ENCODE measurements at places on chromosomes 4 and X.

DNA sequence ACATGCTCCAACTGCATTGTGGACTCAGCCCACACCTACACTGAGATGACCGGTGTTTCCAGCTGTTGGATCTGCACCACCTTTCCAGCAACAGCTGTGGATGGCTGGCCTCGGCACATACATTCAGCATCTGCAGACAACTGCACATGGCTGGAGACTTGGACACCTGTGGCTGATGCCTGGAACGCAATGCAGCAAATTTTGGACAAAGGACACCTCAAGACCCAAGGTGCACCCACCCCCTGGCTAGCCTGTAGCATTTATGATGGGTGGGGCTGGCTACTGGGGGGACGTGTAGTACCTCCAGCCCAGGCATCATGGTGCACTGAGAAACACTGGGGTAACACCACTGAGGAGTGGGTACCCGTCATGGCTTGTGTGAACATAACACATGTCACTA lies 57.3 kb upstream of the CCDC149 start:
- no peak for DNase-seq

GRCh38 chrX:40097504-40098263 lies at the start of gene BCOR:
Gene BCOR (minus strand): TSS chrX:40097958. CDS start chrX:40077929, 20,029 bp downstream.
- DNase-seq: peak; percentile 83

DNA sequence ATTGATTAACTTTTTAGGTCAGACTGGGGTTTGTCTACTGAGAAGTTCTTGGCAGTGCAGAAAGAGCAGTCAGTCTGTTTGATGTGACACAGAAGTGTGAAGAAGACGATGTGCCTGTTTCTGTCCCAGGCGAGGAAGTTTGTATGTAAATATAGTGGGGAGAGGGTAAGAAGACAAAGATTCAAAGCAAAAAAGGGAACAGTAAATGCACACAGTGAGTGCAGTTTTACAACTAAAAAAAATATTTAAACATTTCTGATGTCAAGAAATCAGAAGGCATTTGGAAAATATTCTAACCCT lies 264.9 kb downstream of the RAPGEF2 start:
- DNase-seq: no peak

DNA sequence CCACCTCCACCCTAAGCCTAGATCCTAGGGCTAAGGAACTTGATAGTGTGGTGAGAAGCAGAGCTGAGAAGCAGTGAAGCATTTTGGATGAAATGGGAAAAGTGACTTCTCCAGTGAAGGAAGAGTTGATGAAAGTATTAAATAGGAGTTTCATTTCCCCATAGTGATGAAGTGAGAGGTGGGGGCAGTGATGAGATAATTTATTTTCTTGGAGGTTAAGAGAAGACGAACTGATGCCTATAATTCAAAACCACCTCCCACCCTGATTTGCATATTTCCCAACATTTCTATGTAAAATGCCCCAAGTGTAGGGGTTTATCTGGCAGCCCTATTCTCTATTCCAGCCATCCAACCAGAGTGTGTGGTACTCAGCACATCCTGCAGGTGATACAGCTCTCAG lies 6.3 kb downstream of the LONRF3 start:
- no peak for DNase-seq

DNA sequence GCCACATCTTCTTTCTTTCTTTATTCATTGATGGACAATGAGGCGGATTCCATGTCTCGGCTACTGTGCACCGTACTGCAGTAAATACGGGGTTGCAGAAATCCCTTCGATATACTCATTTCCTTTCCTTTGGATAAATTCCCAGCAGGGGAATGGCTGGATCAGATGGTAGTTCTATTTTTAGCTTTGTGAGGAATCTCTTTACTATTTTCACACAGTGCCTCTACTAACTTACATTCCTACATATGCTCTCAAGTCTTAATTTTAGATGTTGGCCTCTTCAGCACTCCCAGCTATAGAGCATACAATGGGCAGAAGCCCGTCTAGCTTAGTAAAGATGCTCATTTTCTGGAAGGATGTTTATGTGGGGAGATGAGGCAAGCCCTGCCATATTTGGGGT lies 317.4 kb downstream of the ASMT start:
- DNase-seq: no peak

DNA sequence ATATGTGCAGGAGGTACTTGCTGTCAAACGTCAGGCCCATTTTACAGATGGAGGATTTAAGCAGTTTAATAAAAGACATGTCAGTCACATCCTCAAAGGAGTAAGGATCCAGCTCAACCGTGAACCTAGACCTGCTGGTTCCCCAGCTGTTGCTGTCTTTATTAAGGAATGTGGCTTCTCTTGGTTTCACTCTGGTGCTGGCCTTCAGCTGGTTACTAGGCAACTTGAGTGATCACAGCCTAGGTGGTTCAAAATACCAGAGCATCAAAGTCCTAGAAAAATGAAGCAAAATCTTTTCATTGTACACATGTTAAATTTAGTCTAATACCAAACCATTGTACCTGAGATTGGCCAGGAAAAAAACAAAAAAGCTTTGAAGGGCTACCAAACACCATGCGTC lies 32.7 kb upstream of the GLRA2 start:
- DNase-seq: no peak

DNA sequence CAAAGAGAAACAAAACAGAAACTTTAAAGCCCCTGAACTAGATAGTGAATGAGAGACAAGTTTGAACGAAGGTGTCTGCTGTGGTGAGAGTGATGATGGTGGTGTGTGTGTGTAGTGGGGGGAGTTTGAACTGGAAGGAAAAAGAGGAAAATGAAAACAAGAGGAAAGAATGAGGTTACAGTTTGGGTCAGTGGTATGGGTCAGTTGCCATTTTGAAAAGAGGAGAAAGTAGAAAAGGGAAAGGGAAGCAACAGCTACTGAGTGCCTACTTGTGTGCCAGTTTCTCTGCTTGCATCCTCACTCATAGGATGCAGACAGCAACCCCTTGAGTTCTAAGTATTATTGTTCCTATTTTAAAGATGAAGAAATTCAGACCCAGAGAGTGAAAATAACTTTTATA lies 26.0 kb downstream of the NHSL2 start:
- DNase-seq: no peak

DNA sequence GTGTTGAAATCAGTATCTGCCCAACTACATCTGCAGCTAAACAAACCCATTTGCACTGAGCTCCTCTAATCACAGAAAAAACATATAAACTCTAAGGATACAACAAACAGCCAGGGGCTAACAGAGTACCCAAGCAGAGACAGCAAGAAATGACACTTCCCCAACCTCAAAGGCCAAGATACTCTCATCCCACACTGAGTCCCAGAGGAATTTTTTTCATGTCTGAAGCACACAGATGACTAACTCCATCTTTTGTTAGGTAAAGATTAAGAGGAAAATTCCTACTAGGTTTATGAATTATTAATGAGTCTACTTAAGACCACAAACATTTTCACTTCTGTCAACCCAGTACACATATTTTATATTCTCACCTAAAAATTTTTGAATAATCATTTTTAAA lies 31.6 kb downstream of the SEPSECS start:
- no peak for DNase-seq

DNA sequence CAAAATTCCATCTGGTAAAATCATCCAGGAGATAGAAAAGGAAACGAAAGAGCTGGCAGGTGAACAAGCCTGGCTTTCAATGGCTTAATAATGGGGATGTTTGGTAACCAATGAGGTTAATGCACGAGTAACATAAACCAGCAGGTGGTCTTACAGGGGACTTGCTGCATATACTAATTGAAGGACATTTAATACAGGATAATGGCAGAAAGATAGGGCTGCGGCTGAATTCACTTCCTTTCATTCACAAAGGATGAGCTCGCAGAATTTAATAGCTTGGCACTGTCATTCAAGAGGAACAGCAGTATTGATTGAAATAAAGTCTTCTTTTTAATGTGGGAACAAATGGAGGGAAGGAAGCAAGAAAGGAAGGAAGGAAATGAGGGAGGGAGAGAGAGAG lies 156.3 kb upstream of the RAI2 start:
- DNase-seq: no peak

DNA sequence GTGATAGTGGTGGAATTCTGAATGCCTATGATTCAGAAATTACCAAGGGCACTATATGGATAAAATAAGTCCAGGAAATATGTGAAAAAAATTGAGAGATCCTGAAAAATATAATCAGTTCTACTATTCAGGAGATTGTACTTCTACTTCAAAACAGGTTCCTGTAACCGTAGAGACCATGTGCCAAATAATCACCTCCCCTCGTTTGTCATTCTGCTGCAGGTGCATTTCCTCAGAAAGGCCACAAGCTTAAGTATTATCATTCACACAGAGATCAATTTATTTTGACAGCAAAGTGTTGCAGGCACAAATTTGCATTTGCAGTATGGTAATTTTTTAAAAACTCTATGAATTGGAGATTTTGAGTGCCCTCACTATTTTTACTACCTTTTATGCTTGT lies 1000.0 kb downstream of the CCSER1 start:
- no peak for DNase-seq

Measured in activated CD4-positive, alpha-beta T cell treated with anti-CD3 and anti-CD28 coated beads, Interleukin-10, Interleukin-2, amounts not matched to agents 100 ng/mL and 50 ng/mL, durations not matched to agents 16 hours and 8 hours (primary cell).